ENCODE measurements at places on chromosomes 4 and X. TPM values are rescaled to one million over a fixed set of nuclear protein-coding genes. Genes with fewer than 3 reads are reported as not detected.
A peak's percentile ranks its signal among the peaks of the same experiment; 100 is the strongest.

DNA sequence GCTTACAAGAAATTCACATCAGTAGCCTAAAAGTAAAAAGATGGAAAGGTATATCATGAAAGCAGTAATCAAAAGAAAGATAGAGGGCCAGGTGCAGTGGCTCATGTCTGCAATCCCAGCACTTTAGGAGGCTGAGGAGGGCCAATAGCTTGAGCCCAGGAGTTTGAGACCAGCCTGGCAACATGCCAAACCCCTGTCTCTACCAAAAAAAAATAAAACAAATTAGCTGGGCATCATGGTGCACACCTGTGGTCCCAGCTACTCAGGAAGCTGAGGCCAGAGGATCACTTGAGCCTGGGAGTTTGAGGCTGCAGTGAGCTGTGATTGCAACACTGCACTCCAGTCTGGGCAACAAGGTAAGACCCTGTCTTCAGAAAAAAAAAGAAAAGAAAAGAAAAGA lies 55.5 kb downstream of the GSPT2 start:
- no peak for DNase-seq

GRCh38 chrX:22526339-22526738 lies 253.6 kb downstream of the CBLL2 start:
- DNase-seq, result no peak

DNA sequence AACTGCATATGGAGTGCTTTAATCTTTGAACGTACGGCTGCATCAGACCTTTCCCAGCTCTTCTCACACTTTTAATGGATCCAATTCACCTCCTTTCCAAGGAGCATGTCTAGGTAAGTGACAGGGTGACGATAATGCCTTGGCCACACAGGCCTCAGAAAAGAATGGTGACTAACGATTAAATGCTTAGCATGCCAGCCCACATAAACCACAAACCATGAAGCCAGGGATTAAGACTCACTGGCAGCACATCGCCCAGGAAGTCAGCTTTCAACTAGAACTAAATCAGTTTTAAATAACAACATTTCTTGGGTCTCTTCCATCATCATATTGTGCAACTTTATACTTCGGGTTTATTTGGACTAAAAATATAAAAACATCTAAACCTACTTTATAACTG lies 28.7 kb downstream of the INPP4B start:
- DNase-seq, result peak; percentile 47

DNA sequence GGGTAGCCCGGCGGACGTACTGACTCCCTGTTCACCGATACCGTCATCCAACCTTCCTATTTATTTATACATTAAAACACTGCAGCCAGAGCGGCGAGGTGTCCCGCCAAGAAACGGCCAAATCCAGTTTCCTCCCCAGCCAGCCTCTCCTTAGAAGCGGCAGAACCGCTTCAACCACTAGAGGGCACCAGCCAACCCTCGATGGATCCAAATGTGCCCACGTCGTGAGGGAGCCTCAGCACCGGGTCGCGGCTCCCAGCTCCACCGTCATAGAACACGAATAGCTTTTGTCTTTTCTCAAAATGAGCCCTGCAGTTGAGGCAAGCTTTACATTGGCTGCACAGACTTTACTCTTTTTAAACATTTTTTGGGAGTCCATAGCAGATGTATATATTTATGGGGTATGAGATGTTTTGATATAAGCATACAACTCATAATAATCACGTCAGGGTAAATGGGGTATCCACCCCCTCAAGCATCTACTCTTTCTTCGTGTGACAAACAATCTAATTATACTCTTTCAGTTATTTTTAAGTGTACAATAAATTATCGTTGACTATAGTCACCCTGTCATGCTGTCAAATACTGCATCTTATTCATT lies 13.0 kb upstream of the HELT start:
- peak; percentile 69 for DNase-seq

DNA sequence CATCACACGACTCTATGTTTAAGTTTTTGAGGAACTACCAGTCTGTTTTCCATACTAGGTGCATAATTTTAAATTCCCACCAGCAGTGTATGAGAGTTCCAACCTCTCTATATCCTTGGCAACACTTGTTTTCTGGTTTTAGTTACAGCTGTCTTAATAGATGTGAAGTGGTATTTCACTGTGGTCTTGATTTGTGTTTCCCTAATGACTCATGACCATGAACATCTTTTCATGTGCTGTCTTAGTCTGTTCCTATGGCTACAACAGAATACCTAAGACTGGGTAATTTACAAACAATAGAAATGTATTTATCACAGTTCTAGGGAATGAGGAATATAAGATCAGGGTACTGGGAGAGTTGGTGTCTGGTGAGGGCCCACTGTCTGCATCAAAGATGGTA lies 51.5 kb upstream of the GPR78 start:
- no peak for DNase-seq

The SH2D1A gene
- polyA plus RNA-seq, result 0.51 TPM

The GABRB1 gene
- not detected for polyA plus RNA-seq

Data from right lung (tissue), 10 donors.